ENCODE measurements at places on chromosomes 16 and 17. TPM values are rescaled to one million over a fixed set of nuclear protein-coding genes. Genes with fewer than 3 reads are reported as not detected.

Gene CD7
- polyA plus RNA-seq: 0.45 TPM

Gene KRT9
- polyA plus RNA-seq: not detected

DNA sequence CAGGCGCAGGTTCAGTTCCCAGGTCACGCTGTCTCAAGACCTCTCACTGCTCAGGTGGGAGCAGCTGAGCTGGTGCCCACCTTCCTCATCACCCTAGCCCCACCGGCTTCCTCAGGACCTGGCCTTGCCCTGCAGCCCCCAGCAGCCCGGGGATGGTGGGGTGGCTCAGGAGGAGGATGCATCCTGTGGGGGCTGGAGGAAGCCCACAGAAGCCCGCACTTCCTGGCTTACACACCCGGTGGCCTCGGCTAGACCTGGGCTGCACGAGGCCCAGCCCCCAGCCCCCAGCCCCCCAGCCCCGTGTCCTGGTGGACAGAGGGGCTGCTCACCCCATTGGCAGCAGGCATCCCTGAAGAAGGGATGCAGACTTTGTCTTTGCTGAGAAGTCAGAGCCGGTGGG is 43.4 kb downstream of the BAHCC1 start:
- DNase-seq: no peak

GRCh38 chr17:45001310-45001709 is 33.2 kb upstream of the C1QL1 start:
- no peak for DNase-seq

GRCh38 chr17:17681744-17682292 is 560 bp downstream of the RAI1 start:
- DNase-seq: peak; percentile 83

DNA sequence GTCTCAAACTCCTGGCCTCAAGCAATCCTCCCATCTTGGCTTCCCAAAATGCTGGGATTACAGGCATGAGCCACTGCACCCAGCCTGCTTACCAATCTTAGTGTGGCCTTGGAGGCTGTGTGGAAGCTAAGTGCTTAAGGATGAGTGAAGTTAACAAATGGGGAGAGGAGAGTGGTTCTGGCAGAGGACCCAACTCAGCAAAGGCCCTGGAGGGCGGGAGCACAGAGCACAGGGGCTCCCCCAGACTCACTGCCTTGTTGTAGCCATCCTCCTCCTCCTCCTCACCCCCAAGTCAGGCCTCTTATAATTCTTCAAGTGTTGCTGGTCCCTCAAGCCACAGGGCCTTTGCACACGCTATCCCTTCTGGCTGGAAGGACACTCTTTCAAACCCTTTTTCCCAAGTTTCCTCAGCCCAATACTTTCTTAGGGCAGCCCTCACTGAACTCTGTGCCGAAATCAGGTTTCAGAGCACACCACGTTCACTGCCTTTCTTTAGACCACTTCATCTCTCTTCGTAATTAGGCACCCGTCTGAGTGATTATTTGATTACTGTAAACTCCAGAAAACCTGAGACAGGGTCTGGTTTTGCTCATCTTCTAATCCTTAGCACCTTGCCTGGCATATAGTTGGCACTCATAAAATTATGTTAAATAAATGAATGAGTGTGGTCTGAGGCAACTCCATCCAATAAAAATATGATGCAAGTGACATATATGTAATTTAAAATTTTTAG is 23.4 kb downstream of the NGFR start:
- no peak for DNase-seq
